ENCODE measurements at places on chromosomes 12 and 14.

DNA sequence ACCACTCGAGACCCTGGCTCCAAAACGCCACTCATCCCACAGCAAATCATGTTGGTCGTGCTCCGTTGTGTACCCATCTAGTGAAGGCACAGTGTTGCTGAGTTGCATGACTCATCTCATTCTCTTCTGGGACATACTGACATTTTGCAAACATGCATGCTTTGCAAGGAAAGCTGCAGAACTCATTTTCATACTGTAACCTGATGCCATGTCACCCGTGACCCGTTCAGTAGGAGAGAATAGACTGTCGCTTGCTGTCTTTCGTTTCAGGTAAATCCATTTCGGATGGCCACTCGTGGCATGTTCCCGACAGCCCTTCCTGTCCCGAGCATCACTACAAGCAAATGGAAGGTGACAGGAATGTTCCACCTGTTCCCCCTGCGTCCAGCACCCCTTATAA, 78.2 kb downstream of the ESR2 start:
- DNase-seq: no peak

DNA sequence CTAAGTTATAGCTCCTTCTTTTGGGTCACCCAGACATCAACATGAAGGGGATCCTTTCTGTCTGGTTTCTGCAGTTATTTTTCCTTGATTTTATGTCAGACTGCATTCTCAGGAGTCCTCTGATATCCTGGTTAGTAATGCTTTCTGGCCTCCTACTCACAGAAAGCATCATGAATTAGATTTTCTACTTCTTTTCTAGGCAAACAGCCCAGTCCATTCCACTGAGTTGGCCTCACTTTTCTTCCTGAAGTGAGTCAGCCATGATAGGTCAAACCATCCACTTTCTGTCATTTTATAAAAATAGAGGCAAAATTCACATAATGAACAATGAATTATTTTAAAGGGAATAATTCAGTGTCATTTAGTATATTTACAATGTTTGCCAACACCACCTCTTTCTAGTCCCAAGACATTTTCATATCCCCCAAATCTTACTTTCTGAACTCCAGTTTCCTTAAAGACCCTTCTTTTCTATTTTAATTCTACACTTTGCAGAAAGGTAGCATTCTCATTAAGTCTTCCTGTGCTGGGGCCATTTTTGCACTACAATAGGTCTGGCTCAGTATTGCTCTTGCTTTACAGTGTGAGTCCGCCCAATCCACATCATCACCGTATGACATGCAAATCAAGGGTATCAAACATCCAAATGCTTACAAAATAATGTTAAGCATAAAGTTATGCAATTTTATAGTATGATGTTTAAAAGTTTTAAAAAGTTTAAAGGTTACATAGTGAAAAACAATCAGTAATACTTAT, 95.1 kb downstream of the UNC79 start:
- no peak for DNase-seq

DNA sequence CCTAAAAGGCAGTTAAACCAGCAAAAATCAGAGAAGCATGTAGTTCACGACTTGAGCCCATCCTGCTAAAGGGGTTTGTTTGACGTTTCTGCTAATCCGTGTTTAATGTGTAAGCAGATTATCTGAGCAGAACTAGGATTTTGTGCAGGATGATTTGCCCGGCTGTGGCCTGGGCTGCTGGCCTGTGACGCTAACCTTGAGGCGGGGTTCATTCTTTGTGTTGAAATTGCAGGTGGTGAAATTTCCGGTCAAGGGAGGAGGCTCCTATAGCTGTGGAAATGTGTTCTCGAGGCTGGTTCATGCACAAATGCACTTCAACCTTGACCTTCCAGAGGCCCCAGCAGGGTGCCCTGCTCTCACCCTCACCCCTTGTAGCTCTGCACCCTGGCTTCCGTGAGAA, 63.7 kb downstream of the SLC24A4 start:
- no peak for DNase-seq

- DNase-seq: no peak
Measured at GRCh38 chr14:22333422-22334274, 255.4 kb downstream of the DAD1 start.

- no peak for DNase-seq
Measured at GRCh38 chr12:78164154-78164553, 333.5 kb downstream of the NAV3 start.

DNA sequence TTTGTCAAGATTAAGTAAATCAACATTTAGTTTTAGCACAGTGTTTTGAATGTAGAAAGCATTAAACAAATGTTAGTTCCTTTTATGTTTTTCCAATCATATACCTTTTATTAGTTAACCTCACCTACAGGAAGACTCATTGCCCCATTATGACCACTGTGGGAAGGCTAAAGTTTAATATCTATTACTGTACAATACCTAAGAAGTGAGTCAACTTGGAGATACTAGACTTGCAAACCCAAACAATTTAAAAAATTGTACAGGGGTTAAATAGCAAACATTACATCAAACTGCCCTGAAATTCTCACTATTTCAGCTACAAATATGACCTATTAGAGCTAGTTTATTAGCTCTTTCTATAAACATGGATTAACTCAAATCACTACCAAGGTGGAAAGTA, 8.6 kb upstream of the G2E3 start:
- no peak for DNase-seq
